ENCODE measurements at places on chromosomes 3 and 15.

GRCh38 chr3:172454180-172454579 is 5.9 kb upstream of the GHSR start:
- DNase-seq = no peak

DNA sequence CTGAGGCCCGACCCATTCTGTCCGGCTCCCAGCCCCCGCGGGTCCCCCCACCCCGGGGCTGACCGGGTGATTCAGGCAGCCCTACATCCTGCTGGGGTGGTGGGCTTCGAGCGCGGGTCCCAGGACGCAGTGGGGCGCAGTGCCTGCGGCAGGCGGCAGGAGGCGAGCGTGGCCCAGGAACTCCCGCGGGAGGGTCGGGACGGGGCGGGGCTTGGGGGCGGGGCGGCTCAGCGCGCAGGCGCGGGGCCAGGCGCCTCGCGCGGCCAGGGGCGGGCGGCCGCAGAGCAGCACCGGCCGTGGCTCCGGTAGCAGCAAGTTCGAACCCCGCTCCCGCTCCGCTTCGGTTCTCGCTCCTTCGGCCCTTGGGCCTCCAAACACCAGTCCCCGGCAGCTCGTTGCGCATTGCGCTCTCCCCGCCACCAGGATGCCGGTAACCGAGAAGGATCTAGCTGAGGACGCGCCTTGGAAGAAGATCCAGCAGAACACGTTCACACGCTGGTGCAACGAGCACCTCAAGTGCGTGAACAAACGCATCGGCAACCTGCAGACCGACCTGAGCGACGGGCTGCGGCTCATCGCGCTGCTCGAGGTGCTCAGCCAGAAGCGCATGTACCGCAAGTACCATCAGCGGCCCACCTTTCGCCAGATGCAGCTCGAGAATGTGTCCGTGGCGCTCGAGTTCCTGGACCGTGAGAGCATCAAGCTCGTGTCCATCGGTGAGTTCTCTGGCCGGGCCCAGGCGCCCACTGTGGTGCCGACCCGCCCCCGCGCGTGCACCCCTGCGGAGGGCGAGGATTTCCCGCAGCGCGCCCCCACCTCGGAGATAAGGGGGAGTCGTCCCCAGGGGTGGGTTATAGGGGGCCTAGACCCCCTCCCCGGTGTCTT is at the start of gene FLNB:
Gene FLNB, plus strand, starts transcription at position 282 of the 885 bp plus-strand sequence. Its CDS starts 143 bp downstream, at position 425.
- peak; percentile 42 for DNase-seq

DNA sequence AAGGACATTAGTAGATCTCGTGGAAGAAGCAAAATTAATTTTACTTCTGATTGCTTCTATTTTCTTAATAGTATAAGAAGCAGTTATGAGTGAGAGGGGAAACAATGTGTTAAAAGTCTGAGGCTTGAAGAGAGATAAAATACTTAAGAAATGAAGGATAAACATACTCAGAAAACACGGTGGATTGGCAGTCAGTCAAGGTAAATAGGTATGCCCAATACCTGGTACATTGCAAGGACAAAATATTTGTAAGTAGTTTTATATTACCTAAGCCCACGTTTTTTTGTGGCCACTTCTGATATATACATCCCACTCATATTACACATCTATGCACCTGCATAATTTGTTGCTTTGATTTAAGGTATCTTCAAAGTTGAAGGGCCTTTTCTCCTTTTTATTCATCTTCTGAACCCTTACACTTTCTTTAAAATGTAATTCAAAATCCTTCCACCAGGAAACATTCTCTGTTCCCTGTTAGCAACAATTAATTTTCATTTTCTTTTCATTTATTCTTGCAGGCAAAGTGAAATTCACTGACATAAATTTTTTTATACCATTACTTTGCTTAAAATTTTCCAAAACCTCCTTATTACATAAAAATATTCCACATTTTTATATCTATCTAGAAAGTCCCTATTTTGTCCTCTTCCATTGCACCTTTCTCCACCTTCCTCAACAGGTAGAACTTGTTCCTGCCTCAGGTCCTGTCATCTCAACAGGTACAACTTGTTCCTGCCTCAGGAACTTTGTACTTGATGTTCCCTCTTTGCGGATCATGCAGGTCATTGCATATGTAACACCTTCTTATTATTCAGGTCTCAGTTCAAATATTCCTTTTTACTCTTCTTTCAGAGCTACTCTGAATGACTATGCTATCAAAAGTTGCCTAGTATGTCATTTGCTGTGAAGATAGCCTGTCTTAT is 755.7 kb upstream of the ALCAM start:
- DNase-seq = no peak

- DNase-seq = no peak
These were observed 63.1 kb downstream of the LPP start for GRCh38 chr3:188217011-188217463.

GRCh38 chr15:42129364-42129763 is 27.1 kb downstream of the PLA2G4F start:
- no peak for DNase-seq

- no peak for DNase-seq
These were observed 675 bp downstream of the PSMD6 start for GRCh38 chr3:64022451-64023186.

- DNase-seq = no peak
These were observed 129.0 kb downstream of the SERPINI1 start for GRCh38 chr3:167864552-167864874.

GRCh38 chr3:73398084-73398483 is 226.7 kb downstream of the PDZRN3 start:
- DNase-seq = no peak

DNA sequence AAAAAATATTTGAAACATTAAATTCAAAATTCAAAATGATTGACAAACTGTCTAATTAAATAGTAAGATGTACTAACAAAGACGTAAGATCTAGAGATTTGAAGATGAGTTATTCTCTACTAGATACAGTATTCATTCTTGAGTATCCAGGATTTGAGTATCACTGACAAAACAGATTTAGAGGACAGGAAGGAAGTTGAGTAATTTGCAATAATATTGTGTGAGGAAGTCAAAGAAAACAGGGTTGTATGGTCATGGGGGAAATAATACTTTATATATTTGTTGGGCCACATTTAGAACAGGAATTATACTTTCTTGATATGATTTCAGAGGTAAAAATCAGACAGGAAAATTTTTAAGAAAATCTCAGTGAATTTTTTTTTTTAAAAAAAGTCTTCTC is 393.1 kb upstream of the CDIN1 start:
- DNase-seq = no peak

DNA sequence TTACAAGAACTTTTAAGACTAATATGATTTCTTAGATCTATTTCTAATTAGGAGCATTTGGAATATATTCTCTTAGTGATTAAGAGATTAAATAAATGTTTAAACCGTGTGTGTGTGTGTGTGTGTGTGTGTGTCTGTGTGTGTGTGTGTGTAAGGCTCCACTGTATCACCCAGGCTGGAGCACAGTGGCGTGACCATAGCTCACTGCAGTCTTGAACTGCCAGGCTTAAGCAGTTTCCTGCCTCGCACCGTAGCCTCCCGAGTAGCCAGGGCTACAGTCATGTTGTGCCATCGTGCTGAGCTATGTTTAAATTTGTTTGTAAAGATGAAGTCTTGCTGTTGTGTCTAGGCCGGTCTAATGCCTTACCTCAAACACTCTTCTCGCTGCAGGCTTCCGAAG is 109.4 kb downstream of the KLHL25 start:
- DNase-seq = no peak

DNA sequence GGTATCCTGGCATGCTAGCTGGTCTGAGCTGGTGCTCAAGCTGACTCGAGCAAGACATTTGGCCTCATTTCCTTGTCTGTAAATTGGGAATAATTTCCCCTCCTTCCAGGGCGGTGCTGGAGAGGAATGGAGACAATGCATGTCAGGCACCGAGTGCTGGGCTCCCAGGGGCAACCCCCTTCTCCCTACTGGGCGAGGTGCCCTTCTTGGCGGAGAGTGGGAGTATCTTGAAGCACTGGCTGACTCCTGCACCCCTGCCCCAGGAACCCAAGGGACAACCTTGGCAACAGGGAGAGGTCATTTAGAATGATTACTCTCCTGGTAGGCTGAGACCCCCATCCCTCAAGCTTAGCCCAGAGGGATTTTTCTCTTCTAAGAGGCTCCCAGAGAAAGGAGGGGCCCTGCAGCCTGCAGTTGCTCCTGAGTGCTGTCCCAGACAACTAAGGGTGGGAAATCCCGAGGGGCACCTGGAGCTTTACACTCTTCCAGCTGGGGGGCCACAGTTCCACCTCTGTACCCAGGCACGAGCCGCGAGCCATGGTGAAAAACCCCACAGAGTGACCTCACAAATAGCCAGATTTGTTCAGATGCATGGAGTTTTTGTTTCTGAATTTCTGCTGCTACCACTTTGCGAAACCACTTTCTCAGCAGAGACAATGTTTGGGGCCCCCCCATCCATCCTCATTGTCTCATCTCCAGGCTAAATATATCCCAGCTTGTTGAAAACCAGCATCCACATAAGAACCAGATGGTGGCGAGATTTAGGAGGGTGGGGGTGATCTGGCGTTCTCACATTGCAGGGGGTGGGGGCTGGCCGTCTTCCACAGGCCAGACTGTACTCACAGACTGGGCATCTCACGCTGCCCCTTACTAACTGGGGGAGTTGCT is 44.8 kb downstream of the ABTB1 start:
- DNase-seq = peak; percentile 66

DNA sequence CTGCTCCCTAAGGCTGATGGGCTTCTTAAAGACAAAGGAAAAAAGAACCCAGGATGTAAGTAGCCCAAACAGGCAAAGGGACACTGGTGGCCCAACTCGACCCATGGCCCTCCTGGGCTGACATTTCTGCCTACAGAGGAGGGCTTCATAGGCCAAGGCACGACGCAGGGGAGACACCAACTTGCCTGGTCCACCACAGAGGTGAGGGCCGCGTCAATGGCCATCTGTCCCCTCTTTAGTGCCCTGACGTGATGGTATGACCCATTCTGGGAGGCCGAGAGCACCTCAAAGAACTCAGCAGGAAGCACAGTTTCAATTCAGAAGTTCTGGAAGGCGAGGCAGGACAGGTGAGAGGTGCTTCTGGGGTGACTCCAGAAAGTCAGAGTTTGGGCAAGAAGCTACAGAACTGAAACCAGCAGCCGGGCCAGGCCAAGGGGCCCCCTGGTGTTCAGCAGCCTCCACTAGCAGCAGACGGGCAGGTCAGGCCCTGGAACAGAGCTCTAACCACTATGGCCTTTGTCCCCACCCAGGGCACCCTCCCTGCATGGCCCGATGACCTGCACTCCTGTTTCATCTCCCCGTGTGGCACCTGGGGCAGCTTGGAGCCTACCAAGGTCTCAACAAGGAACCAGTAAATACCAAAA is 45.1 kb downstream of the HMCES start:
- DNase-seq = no peak

GRCh38 chr3:159892171-159892795 is 96.4 kb upstream of the IL12A start:
- DNase-seq = no peak

DNA sequence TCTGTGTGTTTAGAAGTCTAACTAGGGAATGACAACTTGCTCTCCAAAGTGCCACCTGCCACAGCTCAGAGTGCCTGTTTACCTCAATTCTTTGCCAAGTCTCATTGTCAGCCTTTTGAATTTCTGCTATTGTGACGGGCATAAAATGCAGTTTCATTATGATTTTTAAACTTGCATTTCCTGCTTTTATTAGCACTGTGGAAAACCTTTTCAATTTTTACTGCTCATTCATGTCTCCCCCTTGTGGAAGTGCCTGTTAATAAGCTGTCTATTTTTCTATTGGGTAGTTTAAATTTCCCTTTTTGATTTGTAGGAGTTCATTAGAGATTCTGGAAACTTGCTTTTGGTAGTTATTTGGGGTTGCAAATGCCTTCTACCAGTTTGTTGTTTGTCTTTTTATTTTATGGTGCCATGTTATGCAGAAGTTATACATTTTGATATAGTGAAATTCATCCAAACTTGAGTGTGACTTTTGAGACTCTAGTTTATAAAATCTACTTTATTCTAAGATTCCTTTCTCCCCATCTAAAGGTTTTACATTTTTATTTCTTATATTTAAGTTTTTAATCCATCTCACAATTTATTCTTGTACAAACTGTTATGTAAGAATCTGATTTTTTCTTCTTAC is 53.9 kb upstream of the FRMD4B start:
- DNase-seq = no peak

DNA sequence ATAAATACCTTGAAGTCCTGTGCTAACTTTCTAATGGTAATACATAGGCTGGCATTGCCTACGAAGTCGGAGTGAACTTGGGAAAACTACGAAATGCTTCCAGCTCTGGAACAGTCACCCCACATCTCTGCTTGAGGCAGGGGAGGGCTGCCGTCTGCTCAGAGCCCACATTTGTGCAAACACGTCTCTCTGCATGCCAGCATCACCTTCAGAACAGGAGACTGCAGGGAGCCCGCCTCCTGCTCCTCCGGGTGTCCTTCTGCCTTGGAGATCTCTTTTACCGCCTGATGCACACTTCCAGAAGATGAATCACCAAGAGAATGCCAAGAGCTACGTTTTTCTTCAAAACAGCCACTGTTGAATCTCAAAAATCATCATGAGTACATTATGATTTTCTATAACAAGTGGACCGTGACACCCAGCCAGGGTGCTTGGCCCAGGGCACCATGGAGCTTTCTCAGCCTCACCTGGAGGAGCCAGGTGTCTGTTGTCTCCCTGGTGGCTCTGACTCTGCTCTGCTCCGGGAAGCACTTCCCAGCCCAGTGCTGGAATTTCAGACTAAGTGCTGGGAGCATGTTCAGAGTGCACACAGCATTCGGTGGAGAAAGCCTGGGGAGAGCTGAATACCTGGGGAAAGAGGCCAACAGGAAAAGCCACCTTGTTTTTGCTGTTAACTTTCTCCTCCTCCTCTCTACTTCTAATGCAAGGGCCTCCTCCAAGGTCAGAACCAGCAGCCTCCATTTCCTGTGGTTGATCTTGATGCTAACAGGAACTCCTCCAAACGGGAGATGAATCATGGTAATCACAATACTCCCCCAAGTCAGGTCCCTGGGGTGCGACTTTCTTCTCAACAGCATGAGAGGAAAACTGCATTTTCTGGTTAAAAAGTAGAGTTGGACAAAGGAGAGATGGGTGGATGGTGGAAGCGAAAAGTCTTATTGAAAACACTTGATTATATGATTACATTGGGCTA is 467.7 kb downstream of the GABRG3 start:
- no peak for DNase-seq

DNA sequence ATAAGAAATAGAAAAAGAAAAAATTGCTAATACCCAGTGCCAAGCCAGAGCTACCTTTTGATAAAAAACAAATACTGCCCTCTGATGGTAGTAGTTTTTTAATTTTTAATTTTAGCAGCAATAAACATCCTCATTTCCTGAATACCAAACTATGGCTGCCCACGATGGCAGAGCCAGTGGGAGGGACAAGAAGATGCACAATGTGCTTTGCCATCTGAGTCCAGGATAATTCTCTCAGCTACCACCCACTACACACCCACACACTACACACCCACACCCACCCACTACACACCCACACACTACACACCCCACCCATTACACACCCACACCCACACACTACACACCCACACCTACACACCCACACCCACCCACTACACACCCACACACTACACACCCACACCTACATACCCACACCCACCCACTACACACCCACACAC is 17.8 kb downstream of the CEP19 start:
- DNase-seq = no peak

Data from fibroblast of skin of left quadriceps (primary cell).